Transverse colon (tissue), 4 donors: ENCODE measurements at places on chromosomes 11 and 22. TPM values are rescaled to one million over a fixed set of nuclear protein-coding genes. Genes with fewer than 3 reads are reported as not detected.

- no peak for DNase-seq
Measured at GRCh38 chr22:48627203-48627602, 1200.5 kb downstream of the BRD1 start.

DNA sequence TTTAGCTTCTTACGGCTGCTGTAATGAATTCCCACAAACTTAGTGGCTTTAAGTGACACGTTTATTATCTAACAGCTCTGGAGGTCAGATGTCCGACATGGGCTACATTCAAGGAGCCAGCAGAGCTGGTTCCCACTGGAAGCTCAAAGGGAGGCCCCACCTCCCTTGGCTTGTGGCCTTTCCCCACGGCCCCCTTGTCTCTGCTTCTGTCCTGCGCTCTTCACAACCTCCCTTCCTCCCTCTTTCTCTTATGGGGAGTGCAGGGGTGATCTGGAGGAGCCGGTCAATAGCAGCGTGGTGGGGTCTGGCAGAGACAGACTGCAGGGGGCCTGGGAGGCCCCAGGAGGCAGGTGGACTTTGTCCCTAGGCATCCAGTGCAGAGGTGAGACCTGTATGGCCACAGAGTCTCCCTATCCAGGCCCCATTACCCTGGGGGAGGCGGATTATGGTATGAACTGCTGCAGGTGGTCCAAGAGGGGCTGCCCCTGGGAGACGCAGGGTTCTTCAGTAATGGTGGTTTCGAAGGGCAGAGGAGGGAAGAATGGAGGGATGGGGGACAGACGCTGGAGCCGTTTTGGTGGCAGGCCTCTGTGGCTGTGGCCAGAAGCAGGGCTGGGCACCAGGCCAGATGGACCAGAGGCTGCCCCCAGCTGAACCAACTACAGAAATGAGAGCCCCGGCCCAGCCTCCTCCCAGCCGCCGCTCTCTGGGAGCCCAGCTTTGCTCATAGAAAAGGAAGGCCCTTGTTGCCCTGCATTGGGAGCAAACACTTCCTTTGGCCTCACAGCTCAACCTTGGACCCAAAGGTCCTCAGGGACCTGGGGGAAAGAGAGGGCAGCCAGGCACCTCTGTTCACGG is 30.7 kb upstream of the KCNQ1OT1 start:
- no peak for DNase-seq

GRCh38 chr11:10314199-10315072 is 9.6 kb downstream of the ADM start:
- no peak for DNase-seq

- DNase-seq, result no peak
Measured at GRCh38 chr11:69700278-69701140, 3.3 kb downstream of the FGF19 start.

DNA sequence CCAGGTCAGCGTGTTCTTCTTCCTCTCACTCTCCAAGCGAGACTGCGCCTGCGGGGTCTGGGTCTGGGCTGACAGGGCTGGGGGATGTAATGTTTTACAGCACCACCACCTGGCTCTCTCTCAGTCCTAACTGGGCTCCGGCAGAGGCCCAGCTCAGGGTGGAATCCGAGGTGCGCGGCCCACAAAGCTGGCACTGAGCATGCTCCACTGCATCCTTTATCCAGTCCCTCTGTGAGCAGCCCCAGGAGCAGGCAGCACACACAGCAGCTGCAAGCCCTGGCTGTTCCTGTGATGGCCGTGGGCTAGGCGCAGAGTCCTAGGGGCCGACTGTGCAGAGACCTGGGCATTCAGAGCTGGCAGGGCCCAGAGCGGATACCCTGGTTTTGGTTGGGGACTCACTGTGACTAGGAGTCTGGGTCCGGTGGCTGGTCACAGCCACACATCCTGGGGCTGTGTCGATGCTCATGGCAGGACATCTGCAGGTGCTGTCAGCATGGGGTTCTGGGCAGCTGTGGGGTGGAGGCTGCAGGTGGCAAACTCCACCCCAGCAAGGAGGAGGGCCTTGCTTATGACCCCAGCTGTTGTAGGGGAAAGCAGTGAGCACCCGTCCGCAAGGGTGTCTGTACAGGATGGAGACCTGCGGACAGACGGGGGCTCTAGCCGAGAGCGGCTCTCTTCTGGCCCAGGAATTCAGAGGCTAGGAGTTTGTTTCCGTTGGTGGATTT is 4.0 kb downstream of the LRRC75B start:
- DNase-seq, result no peak

- no peak for DNase-seq
Measured at GRCh38 chr11:69220561-69221051, 64.9 kb downstream of the SMIM38 start.

GRCh38 chr22:27298332-27298731 is 503.2 kb downstream of the MN1 start:
- no peak for DNase-seq

DNA sequence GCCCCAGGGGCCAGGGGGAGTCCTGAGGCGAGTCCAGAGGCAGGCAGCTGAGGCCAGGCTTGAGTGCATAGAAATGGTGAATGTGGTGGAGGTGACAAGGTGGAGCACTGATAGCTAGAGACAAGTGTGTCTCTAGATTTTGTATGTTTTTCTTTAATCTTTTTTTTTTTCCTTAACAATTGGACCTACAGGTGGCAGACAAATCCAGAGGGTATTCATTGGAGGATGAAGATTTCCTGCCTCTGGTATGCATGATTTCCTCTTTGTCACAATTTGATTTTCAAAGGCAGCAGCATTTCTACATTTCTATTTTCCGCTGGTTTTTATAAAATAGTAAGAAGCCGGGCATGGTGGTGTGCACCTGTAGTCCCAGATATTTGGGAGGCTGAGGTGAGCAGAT is 47.7 kb upstream of the DKK3 start:
- DNase-seq, result no peak

DNA sequence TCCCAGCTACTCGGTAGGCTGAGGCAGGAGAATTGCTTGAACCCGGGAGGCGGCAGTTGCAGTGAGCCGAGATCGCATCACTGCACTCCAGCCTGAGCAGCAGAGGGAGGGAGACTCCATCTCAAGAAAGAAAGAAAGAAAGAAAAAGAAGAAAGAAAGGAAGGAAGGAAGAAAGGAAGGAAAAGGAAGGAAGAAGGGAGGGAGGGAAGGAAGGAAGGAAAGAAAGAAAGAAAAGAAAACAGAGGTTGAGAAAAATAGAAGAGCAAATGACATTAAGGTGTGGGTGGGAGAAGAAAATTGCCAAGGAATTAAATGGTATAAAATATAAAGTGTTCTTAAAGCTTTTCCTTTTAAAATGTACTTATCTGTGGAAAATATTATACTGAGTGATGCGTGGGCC is 49.9 kb downstream of the AHNAK start:
- no peak for DNase-seq

DNA sequence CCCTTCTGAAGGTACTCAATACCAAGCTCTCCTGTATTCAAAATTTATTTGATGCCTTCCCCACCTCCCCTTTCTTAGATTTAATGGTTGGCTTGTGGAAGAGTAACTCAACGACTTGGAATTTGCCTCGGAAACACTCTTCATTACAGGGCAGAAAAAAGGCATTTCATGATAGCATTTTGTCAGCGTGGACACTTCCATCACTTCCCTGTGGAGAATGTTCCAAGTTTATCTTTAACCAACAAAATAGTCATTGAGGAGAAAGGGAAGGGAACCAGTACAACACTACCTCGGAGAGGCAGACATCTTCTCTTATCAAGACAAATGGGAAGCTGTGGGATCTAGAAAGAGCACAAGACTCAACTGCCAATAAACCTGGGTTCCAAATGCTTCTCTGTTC is 177.2 kb upstream of the MTMR2 start:
- no peak for DNase-seq

DNA sequence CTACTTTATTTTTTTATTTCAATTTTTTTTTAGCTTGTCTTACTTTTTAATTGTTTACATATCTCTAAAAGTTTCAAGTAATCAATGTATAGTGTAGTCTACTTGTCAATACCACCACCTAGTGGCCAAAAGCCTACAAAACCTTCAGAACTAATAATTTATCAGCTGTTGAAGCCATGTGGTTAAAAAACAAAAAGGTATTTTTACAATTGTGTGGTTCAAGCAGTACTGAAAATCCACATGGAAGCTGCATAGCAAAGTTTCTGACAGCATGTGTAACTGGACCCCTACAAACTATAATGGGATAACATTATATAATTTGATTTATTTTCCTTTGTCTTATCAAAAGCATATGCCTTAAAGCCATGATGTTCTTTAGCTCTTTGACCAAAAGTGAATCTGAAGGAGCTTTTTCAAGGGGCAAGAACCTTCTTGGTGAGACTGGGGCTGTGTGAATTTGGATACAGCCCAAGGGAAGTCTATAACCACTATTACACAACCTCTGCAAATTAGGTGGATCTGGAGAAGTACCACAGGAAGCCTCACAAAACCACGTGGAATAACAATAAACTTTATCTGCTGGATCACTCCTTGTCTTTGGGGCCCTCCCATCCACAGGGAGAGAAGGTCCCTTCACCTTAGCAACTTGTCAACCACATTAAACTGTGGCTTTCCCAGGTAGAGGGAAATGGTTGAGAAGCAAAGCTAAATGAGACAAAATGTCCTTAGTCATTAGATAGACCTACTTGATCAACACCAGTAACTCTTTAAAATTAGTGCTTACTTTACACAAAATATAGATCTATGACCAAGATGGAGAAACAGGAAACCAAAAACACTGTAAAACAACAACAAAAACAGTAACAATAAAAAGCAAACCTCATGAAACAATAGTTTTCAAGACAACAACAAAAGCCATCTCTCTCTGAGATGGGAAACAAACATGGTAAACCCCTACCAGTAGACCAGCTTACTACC is 9.9 kb downstream of the NARS2 start:
- DNase-seq, result peak; percentile 23

DNA sequence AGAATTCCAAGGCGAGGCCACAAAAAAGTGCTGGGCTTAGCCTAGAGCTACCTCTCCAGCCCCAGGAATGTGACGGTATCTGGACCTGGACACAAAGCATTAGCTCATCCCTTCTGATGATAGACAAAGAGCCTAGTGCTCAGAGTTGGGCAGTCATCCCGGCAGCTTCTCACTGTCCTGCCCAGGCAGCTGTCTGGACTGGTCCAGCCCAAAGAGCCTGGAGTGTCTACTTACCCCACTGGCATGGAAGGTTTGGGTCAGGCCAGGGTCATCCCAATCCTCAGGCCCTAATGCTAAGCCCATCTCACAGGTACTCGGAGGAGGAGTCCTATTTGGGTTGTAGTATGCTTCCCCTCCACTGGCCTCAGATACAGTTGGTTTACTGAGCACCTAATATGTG is 31.0 kb downstream of the NAV2 start:
- DNase-seq, result no peak

DNA sequence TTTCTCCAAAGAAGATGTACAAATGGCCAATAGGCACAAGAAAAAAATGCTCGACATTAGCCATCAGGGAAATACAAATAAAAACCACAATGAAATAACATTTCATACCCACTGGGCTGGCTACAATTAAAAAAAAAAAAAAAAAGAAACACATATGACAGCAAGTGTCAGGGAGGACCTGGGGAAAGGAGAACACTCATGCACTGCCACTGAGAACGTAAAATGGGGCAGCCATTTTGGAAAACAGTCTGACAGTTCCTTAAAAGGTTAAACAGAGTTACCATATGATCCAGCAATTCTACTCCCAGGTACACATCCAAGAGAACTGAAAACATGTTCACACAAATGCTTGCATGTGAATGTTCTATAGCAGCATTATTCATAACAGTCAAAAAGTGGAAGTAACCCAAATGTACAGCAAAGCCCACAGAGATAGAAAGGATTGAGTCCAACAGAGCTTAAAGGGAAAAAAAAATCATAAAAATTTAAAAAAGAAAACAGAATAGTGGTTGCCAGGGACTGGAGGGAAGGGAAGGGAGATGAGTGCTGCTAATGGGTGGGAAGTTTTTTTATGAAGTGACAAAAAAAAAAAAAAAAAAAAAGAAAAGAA is 48.4 kb upstream of the CYP2D6 start:
- DNase-seq, result no peak

DNA sequence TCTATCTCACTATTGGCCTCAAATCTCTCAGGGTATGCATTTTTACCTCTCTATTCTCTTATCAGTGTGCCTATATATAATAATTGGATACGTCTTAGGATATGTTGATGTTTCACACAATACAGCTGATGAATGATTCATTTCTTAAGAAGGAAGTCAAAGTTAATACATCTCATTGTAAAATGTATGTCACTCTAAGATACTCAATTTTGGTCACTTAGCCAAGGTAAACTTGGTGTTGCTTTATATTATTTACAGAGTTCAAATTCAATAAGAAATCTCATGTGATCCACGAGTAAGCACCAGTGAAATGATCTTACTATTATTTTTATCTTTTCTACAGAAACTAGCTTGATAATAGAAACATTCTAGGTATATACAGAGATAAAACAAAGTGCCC is 1266.5 kb downstream of the JRKL start:
- no peak for DNase-seq

- DNase-seq, result no peak
Measured at GRCh38 chr11:23078289-23078971, 218.2 kb upstream of the CCDC179 start.

DNA sequence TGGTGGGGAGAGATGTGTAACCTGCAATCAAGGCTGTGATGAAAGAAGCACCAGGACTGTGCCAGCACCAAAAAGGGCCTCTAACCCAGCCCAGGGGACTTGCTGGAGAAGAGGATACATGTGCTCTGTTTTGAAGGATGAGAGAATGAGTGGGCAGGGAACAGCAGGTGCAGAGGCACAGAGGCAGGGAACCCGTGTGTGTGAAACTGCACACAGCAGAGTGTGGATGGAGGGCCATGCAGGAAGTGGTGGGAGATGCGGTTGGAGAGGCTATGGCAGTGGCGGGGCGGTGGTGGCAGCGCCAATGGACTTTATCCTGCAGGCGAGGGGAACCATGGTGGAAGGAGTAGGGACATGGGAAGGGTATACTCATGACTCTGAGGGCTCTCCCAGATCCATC is 25.2 kb upstream of the LRRC32 start:
- no peak for DNase-seq

DNA sequence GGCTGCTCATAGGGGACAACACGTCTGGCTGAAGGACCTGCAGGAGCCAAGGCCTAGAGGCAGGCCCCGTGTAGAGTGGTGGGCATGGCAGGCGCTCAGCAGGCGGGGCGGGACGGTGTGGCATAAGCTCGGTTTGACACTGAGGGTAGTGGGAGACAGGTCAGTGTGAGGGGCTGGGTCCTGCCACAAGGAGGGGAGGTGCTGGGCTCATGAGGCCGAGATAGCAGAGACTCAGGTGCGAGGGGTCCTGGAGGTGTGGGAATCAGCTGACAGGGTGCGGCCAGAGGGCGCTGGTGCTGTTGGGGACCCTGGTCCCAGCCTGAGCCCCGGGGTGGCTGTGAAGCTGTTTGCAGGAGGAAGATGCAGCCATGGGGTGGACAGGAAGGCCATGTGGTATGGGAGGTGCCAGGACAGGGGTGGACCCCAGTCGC is 6.7 kb downstream of the SLC22A12 start:
- no peak for DNase-seq

Gene TYR
- total RNA-seq, result not detected

Gene TREH
- total RNA-seq, result not detected

Gene GLYATL1B
- total RNA-seq, result not detected

Gene OR5B21
- total RNA-seq, result not detected

Gene RAG2
- total RNA-seq, result not detected

Gene PKDREJ
- not detected for total RNA-seq

Gene SCN2B
- 0.37 TPM for total RNA-seq
